ENCODE measurements at places on chromosomes 12 and 14.

GRCh38 chr14:99788713-99789112, 4.5 kb upstream of the EML1 start:
- no peak for DNase-seq

DNA sequence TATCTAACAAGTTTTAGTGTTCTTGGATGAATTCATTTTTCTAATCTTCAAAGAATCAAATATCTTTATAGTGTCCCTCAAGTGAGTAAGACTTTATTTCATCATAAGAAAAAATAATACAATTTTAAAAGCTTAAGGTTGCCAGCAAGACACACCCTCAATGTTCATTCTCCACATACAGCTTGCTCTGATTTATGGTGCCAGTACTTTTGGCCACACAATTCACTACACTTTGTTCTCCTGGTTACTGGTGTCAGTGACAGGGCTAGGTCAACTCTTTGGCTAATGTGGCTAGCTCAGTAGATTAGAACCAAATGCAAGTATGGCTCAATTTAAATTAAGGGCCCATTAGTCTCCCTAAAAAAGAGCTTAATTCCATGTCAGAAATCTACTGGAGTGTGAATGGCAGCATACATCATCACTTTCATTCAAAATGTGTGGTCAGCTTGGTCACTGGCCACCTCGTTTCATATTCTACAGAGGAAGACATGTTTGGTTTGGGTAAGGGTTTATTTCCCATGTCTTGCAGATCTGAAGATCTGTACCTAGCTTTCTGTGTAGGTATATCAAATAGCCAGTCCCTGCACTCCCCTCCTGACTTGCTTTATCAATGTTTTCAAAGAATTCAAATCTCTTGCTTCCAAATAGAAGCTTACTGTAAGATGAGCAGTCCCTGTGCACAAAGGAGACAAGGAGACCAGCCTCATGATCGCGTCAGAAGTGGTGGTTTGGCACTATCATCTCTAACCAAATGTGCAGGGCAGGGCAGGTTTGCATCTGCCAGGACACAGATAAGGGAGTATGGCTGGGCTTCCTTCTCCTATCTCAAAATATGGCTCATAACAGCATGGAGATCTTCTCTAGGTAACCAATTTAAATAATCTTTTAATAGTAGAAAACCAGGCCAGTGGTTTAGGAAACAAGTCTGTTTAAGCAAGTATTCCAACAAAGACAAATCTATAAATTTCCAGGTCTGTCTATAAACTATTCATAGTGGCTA, 31.3 kb downstream of the HECTD4 start:
- DNase-seq = no peak

- DNase-seq = no peak
Observed at GRCh38 chr14:91346838-91347173, 70.8 kb downstream of the CCDC88C start.

DNA sequence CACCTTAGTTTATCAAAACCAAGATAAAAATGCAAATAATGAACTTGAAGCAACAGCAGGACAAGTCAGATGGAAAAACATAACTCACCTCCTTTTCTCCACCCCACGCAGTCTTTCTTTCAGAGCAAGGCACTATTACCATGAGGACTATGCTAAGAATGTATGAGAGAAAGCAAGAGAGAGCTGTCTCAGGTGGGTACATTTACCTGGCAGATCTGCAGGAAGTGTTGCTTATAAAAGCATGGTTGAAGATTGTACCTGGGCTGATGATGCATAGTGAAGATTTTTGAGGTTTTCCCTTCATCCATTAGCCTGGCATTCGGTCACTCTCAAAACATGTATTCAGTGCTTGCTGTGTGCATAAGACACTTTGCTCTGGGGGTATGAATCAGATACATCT, 68.8 kb upstream of the IFNG-AS1 start:
- no peak for DNase-seq

- no peak for DNase-seq
Observed at GRCh38 chr12:103794309-103795213, 46.5 kb downstream of the NT5DC3 start.

GRCh38 chr12:62190689-62191490, 69.3 kb upstream of the USP15 start:
- no peak for DNase-seq

GRCh38 chr12:123267991-123268843, 3.4 kb downstream of the CDK2AP1 start:
- DNase-seq = no peak

- DNase-seq = no peak
Observed at GRCh38 chr14:53260286-53260685, 107.2 kb upstream of the DDHD1 start.

DNA sequence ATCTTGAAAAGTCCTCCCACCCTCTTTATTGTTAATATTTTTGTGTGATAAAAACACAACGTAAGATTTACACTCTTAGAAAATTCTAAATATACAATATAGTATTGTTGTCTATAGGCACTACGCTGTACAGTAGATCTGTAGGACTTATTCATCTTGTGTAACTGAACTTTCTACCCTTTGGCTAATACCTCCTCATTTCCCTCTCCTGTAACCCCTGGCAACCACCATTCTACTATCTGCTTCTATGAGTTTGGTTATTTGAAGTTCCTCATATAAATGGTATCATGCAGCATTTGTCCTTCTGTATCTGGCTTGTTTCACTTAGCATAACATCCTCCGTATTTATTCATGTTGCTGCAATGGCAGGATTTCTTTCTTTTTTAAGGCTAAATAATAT, 5.2 kb upstream of the CLEC9A start:
- no peak for DNase-seq

DNA sequence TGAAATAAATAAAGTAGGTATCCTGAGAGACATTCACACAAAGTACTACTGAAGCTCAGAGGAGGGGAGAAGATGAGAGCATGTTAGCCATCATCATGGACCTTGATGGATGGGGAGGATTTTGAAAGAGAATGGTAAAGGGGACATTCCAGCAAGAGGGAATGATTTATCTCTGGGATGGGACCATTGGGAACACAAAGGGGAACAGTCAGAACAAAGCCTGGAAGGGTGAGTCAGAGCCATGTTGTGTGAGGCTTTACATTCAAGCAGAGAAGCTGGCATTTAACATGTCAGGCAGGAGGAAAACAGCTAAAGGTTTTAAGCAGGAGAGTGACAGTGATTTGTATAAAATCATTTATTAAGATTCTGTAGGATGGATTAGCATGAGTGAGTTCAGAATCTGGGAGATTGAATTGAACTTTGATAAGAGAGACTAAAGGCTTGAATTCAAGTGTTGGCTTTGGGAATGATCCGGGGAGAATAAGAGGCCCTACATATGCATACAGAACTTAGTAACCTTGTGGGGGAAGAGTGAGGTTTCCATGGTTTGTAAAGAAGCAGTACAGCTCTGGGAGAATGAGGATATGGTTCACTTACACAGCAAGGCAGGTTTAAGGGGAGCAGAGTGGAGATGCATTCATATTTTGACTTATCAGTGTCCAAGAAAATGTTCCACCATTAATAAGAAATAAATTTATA, 174.4 kb downstream of the SYT10 start:
- no peak for DNase-seq

GRCh38 chr14:77098529-77099353, 683 bp downstream of the CIPC start:
- no peak for DNase-seq

GRCh38 chr14:100575266-100575995, 11.8 kb downstream of the BEGAIN start:
- no peak for DNase-seq

DNA sequence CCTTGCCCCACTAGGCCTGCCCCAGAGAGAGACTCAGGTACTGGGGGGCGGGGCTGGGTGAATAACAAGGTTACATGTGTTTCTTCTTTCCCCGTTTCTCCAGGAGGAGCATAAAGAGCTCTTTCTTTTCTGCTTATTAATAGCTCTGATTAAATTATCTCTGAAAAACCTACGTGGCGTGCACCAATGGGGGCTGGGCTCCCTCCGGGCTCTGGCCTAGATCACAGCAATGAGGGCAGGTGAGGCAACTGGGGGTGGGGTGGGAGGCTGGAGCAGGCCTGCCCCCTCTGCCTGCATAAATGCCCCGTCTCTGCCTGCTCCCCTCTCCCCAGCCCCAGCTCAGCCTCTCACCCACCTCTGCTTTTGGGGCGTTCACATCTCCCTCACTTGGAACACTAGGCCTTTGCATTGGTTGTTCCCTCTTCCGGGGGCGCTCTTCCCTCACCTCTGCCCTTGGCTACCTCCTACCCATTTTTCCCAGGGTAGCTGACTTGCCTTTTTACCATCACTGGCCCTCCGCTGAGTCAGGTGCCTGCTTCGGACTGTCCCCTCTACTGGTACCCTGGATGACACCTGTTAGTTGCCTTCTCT, 4.1 kb upstream of the FAM222A start:
- DNase-seq = no peak

GRCh38 chr14:55568618-55569017, 11.4 kb upstream of the KTN1 start:
- DNase-seq = no peak

GRCh38 chr12:94534774-94535509, 75.3 kb upstream of the CEP83 start:
- DNase-seq = no peak

DNA sequence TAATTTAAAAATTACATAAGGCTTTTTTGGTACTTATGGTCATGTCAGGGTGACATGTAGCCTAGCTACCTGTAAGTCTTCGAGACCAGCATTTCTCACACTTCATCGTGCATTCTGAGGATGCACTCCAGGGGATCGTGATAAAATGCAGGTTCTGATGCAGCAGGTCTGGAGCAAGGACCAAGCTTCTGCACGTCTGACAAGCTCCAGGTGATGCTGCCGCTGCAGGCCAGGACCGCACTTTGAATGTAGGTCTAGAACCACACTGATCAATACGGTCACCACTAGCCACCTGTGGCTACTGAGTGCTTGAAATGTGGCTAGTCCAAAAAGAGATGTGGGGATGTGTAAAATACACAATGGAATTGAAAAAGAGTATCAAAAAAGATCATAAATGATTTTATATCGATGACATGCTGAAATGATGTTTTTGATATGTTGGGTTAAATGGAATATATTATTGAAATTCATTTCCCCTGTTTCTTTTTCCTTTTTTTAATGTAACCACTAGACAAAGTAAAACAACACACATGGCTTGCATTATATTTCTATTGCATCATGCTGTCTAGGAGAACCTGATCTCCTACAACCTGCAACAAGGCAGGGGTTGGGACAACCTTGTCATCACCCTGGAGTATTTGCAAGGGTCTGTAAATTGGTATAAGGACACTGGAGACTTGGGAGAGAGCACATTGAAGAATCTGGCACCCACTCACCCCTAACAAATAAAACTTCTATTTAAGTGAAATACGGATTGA, 142.4 kb downstream of the DPF3 start:
- DNase-seq = no peak

DNA sequence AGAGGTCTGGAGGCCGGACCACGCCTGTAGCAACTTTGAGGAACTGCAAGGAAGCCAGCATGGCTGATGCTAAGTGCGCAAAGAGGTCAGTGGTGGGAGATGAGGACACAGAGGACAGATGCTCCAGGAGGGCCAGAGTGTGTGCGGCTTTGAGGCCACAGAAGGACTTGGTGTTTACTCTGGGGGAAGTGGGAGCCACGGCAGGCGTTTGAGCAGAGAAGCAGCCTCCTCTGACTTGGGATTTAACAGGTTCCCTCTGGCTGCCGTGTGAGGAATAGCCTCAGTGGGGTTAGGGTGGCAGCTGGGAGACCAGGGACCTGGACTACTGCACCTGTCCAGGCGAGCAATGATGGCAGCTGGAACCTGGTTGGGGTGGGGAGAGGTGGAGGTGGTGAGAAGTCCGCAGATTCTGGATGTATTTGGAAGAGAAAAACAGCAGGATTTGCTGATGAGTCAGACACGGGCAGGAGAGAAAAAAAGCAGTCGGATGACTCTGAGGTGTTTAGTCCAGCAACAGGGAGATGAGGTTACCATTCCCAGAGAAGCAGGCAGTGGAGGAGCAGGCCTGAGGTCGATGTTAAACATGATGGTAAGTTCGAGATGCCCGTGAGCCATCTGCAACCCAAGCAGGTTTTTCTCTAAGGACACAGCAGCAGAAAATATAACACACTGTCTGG, 143.5 kb downstream of the SCARB1 start:
- no peak for DNase-seq

GRCh38 chr12:67927324-67927723, 61.9 kb upstream of the IFNG-AS1 start:
- DNase-seq = no peak

GRCh38 chr14:28690029-28690692, 76.4 kb upstream of the FOXG1 start:
- DNase-seq = no peak

GRCh38 chr12:76984566-76984965, 80.8 kb downstream of the E2F7 start:
- no peak for DNase-seq

DNA sequence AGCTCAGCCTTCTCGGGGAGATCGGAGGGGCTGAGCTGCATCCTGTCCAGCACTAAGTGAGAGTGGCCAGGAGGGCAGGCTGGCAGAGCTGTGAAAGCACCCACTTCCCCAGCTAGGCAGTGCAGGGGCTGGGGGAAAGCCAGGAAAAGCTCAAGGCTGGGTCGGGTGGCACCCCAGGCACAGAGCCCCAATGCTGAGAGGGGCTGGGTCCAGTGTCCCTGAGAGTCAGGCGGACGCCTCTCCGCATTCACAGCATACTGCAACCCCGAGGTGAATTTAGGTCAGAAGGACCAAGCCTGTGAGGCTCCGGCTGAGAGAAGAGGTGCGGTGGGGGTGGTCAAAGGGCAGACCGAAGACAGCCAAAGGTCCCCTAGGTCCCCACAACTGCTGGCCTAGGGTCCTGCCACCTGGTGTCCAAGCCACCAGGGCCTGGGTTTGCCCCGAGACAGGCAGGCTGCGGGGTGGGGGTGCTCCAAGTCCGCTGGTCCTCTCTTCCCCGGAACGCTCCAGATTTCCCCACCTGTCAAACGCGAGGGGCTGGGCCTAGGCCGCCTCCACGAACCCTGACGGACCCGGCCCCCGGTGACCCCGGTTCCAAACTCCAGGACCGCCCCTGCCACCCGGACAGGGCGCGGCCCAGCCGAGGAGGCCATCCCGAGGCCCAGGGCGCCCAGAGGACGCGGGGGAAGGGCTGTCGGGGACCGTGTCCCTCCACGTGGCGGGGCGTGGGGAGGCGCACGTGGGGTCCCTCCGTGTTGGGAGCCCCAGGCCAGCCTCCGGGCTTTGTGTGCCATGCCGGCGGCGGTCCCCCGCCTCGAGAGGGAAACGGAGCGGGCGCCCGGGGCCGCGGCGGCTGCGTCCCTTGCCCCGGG, 527 bp downstream of the CAMKK2 start:
- peak; percentile 26 for DNase-seq

DNA sequence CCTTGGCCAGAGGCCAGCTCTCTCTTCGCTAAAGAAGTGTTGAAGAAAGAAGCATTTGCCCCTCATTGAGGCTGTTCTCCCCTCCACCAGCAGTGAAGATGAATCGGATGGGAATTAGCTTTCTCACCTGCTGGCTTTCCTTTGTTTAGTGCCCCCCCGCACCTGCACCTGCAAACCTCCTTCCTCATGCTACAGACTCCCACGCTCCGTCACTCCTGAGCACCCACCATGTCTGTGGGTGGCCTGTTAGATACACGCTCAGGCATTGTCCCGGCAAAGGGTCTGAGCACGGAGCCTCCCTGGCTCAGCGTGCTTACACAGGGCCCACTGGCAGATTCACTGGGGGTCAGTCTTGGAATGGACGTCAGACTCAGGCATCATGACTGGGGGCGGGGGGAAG, 121.6 kb downstream of the GLT1D1 start:
- DNase-seq = no peak
